Stimulated activated naive CD8-positive, alpha-beta T cell treated with anti-CD3 and anti-CD28 coated beads, Interleukin-15, Interleukin-2, amounts not matched to agents 100 U/mL and 50 U/mL, for 24 hours (primary cell): ENCODE measurements at places on chromosomes 11 and 22.

- DNase-seq, result no peak
Observed at GRCh38 chr22:46446799-46447198, 90.6 kb downstream of the CELSR1 start.

DNA sequence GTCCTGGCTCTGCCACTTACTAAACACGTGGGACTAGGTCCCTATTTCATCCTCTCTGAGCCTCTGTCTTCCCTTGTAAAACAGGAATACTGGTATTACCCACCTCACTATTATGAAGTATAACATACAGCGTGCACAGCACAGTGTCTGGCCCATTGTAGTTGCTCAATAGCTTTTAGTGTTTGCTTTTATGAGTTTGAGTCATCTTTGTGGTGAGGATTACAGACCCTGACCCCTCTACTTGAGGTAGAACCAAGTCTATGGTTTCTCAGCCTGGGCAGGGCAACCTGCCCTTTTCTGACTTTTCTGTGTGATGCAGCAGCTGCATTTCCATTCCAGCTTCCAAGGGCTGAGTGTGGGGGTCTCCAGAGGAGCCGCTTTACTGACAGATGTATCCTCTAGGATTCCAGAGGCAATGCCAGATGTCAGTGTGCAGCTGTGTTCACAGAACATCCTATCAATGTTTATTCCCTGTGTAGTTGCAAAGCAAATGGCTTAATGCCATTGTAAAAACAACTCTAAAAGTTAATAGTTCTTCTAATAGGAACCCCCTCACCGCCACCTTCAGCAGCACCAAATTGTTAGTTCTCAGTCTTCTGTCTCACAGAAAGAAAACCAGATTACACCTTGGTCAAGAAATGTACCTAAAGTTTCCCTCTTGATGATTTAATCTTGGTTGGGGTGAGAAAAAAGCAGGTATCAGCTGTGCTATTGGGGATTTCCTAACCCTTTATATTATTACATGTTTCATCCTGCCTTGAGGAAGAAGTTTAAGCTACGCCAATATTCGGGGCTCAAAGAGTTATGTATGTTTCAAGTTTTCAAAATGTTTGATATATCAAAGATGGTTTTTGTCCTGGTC lies 16.8 kb downstream of the PRR5L start:
- DNase-seq, result no peak

DNA sequence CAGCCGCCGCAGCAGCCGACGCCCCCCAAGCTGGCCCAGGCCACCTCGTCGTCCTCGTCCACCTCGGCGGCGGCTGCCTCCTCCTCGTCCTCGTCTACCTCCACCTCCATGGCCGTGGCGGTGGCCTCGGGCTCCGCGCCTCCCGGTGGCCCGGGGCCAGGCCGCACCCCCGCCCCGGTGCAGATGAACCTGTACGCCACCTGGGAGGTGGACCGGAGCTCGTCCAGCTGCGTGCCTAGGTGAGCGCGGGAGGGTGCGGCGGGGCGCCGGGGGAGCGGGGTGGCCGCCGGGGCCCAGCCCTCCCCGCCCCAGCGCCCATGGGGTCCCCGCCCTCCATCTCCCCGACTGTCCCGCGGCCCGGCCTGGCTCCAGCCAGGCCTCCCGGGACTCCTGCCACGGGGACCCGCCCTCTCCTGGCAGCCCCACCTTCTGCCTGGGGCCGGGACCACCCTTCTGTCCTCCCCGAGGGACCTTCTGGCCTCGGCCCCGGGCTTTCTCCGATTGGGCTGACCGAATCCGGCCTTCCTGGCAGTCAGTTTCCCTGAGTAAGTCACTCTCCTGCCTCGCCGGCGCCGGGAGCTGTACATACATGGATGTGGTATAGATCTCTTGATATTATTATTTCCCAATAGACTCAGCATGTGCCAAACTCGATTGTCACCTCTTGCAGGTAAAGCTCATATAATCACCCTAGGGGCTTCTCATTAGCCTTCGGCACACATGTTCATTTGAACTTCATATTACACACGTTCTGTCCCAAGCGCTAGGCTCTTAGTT lies 720 bp downstream of the PACS1 start:
- DNase-seq, result peak; percentile 45

DNA sequence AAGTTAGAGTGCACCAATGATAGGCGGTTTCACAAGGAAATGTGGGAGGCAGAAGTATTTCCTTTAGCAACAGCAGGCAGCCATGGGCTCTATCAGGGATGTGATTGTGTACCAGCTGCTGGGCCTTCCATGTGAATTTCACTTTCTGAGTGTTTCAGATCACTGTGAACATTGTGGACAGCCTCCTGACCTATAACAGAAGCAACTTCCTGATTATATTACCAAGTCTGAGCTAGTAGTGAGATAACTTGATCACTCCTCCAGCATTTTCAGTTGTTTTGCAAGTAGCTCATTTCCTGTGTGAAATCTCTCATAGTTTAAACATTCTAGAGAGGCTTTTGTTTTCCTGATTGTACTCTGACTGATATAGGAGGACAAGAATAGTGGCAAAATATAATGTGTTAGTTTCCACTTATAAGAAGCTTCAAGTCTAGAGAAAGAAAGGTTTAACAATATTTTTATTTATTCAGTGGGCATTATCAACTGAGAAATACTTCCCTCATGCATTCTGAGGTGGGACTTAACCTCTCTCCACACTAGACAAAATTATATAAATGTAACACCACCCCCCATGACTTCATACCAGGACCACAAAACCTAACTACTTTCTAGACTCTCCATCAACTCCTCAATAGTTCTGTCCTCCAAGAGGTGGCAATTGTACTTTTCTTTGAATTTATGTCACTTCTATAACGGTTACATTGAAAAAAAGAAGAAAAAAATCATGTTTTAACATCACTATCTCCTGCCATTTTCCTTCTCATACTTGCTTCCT lies 184.2 kb upstream of the LUZP2 start:
- no peak for DNase-seq

DNA sequence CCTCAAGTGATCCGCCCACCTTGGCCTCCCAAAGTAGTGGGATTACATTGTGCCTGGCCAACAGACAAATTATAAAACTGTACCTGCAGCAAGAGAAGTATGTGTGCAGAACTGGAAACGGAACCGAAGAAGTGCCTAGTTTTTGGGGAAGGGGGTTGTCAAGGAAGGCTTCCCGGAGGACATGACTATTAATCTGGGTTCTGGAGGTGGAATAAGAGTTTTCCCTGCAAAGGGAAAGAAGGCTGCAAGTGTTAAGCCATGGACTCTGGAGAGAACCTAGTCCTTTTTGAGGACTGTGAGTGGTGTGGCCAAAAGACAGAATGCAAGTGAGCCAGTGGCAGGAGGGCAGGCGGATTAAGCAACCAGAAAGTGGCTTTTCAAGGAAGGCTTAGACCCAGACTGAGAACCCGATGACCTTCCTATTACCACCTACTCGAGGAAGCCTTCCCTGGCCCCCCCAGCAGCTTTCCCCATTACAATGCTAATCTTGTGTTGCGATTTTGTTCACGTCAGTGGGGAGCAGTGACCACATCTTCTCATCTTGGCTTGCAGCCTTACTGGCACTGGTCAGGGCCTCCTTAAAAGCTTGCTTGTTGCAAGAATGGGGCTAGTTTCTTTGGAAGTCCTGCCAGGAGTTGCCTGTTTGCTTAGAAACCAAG lies 5.7 kb upstream of the SEPTIN3 start:
- DNase-seq, result no peak

GRCh38 chr11:94271885-94272372 lies 32.5 kb upstream of the IZUMO1R start:
- no peak for DNase-seq

- no peak for DNase-seq
Observed at GRCh38 chr22:37357446-37358075, 69.7 kb downstream of the ELFN2 start.

- peak; percentile 91 for DNase-seq
Observed at GRCh38 chr22:25447686-25448434, 116.6 kb upstream of the GRK3 start.

- DNase-seq, result no peak
Observed at GRCh38 chr11:70243912-70244652, 26.4 kb upstream of the PPFIA1 start.

DNA sequence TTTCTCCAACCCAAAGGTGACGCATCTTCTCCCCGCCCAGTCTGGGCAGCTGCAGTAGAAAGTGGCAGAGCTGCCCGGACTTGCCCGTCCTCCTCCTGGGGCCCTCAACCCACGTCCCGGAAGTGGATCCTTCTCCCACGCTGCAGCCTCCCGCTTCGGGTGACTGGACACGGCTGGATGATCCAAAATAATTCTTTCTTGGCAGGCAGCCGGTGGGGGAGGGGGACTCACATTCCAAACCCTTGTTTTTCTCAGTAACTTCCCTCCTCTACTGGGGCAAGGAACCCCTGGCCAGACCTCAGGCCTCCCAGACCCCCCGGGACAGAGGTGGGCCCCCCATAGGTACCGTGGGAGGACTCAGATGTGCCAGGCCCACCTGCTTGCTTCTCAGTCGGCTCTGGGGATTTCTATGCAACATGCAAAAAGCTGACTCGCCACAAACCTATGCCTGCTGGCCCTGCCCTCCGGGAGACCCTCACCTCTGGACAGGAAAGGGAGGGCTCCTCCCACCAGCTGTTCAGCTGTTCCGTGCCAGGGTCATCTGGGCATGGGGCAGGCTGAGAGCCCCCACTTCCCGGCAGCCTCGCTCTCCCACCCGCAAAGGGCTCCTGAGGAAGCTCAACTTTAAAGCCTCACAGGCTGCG lies 1.4 kb downstream of the PLXNB2 start:
- DNase-seq, result peak; percentile 35

DNA sequence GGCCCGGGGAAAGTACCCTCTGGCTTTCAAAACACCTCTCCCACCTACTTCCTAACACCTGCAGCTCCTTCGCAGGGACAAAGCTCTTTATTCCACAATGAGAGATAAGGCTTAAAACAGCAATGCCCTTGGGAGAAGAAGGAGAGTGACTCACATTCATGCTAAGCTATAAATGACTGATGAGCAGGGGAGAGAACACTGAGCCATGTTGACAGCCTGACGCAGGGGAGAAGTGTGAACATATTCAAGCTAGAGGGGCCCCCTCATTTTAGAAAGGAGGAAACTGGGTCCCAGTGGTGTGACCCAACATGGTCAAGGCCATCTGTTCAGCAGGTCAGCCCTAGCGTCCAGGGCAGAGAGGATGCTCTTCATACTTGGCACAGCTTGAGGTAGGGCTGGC lies 171.8 kb downstream of the DSCAML1 start:
- DNase-seq, result no peak

- DNase-seq, result no peak
Observed at GRCh38 chr11:47152126-47152952, 24.3 kb downstream of the ARFGAP2 start.

DNA sequence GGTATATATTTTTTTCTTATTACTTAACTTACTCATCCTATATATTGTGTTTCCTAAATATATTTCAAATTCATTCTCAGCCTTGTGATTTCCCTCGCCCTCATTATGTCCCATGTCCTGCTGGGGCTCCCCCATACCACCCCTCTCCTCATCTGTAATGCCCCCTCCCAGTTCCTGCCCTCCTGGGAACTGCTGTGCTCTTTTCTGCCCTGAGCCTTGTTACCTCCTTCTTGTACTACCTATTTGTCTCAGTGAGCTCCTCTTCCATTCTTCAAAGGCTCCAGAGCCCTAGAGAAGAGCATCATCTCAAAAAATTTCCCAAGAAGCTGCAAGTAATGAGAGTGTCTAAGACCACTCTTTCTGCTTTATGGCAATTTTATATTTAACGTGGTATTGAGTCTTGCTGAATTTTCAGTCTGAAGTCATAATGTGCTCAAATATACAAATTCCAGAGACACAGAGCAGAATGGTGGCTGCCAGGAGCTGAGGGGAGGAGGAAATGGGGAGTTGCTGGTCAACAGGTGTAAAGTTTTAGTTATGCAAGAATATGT lies 66.5 kb upstream of the TOP3B start:
- DNase-seq, result no peak

- no peak for DNase-seq
Observed at GRCh38 chr11:87743007-87743406, 432.2 kb downstream of the RAB38 start.

GRCh38 chr11:27217948-27218420 lies 145.0 kb downstream of the CCDC34 start:
- no peak for DNase-seq
